Adrenal gland (tissue), 19 donors: ENCODE measurements at places on chromosomes 1 and 21. TPM values are rescaled to one million over a fixed set of nuclear protein-coding genes. Genes with fewer than 3 reads are reported as not detected.

AKNAD1 gene
- 3.3 TPM for polyA plus RNA-seq

DNA sequence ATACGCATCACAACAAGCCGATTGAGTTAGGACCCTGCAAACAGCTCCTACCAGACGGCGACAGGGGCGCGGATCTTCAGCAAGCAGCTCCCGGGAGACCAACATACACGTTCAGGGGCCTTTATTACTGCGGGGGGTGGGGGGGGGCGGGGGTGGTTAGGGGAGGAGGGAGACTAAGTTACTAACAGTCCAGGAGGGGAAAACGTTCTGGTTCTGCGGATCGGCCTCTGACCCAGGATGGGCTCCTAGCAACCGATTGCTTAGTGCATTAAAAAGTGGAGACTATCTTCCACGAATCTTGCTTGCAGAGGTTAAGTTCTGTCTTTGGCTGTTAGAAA is 162.0 kb downstream of the RUNX1 start:
- H3K4me3 ChIP-seq = peak overlapping the region; percentile 83
- H3K27ac ChIP-seq = peak overlapping the region; percentile 93
- H3K27me3 ChIP-seq = peaks cover 13% of the 10 kb centered on the region
- H3K4me1 ChIP-seq = no peaks in the 10 kb centered on the region
- H3K36me3 ChIP-seq = no peaks in the 10 kb centered on the region
- no peak for DNase-seq

DNA sequence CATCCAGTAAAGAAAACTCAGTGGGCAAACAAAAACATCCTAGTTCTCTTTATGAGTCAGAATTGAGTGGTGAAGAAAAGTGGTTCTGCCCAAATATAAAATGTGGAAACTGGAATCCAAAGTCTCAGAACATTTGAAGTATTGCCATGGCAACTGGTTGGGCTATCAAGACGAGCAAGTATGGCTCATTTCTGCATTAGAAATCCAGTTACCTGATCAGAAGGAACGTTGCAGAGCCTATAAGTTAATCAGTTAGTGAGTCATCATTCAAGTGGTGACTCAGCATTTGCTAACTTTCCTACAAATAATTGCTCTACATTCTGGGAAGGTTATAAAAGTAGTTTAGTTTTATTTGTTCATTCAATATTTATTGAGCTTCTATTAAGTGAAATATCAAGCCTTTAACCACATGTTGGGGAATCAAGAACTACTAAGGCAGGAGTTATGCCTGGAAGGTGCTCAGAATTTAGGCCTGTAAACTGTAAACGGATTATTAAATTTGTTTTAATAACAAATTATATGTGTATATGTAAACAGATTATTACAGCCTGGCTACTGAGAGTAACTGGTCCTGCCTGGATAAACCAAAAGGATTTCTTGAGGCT is 104.3 kb downstream of the PAPPA2 start:
- H3K27ac ChIP-seq = no peak overlapping the region
- no peak overlapping the region for H3K4me3 ChIP-seq
- H3K4me1 ChIP-seq = peaks cover 5% of the 10 kb centered on the region
- DNase-seq = no peak
- H3K27me3 ChIP-seq = no peaks in the 10 kb centered on the region

NEGR1 gene
- polyA plus RNA-seq = 6.2 TPM

DNA sequence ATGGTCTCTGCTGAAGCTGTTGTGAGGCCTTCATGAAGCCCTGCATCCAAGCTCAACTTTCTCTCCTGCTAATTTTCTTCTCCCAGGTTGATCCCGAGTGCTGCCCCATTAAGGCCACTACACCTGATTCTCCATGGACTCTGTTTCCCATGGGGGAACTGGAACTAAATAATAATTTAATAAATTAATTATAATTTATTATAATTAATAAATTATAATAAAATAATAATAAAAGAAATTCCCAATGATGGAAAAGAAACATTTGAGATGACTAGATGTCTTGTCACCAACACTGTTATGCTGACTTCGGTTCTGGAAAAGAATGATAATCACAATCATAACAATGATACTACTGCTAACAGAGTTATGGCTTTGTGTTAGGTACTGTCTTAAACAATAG is 211.2 kb upstream of the ZP4 start:
- H3K27me3 ChIP-seq = no peaks in the 10 kb centered on the region
- no peaks in the 10 kb centered on the region for H3K36me3 ChIP-seq
- no peak for DNase-seq
- H3K4me1 ChIP-seq = no peaks in the 10 kb centered on the region
- H3K4me3 ChIP-seq = no peak overlapping the region

RGS8 gene
- 11.8 TPM for polyA plus RNA-seq

DNA sequence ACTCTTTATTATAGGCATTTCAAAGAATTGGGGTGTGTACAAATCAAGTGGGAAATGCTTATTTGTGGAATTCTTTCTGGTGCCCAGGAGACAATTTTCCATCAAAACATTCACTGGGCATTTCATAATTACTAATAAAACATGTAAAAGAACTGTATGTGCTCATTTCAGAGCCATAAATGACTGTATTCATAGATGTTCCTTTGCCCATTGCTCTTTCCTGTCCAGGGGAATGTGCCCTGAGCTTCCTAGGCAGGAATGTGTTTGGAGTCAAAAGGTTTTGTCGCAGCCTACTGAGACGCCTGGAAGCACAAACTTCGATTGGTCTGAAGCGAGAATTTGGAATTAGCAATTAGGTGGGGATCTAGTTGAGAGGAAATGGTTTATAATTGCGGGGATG is 43.7 kb upstream of the EXOSC10 start:
- H3K27ac ChIP-seq = no peak overlapping the region
- no peak for DNase-seq
- peaks cover 11% of the 10 kb centered on the region for H3K4me1 ChIP-seq
- H3K4me3 ChIP-seq = no peak overlapping the region
- peaks cover 61% of the 10 kb centered on the region for H3K36me3 ChIP-seq
- no peaks in the 10 kb centered on the region for H3K27me3 ChIP-seq

BACE2 gene
- 3.9 TPM for polyA plus RNA-seq

- no peak overlapping the region for H3K4me3 ChIP-seq
Observed at GRCh38 chr1:11568687-11569086, 85.5 kb downstream of the FBXO2 start.

GJA8 gene
- polyA plus RNA-seq = not detected

SLAMF9 gene
- not detected for polyA plus RNA-seq
